ENCODE measurements at places on chromosomes 1 and 21.

GRCh38 chr1:16410803-16411202, 26.4 kb downstream of the SPATA21 start:
- no peak for DNase-seq

DNA sequence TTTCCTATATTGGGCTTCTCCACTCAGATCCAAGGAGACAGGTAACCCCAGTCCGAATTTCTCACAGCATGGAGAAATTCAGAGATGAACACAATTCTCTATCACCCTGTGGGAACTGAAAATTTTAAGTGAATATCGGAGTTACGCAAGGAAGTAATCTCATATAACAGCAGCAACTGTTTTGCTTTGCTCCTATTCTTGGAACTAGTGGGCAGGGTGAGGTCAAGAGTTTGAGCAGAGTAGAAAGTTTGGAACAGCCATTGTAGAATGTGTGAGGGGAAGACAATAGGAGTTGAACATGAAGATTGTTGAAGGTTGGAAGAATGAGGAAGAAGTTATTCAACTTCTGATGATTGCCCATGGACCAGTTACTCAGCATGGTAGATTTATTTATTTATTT, 24.3 kb upstream of the SLC35D1 start:
- no peak for DNase-seq

DNA sequence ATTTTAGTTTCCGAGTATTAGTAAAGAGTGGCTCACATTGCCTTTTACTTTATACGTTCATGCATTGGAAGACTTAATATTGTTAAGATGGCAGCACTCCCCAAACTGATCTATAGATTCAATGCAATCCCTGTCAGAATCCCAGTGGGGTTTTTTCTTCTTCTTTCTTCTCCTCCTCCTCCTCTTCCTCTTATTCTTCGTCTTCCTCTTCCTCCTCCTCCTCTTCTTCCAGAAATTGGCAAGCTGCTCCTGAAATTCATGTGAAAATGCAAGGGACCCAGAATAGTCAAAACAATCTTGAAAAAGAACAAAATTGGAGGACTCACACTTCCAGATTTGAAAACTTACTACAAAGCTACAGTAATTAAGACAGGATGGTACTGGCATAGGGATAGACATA, 23.2 kb upstream of the MACF1 start:
- DNase-seq, result no peak

- peak; percentile 54 for DNase-seq
Observed at GRCh38 chr21:42746593-42747275, 93.3 kb downstream of the PDE9A start.

- no peak for DNase-seq
Observed at GRCh38 chr1:161962091-161962887, 61.4 kb downstream of the OLFML2B start.

DNA sequence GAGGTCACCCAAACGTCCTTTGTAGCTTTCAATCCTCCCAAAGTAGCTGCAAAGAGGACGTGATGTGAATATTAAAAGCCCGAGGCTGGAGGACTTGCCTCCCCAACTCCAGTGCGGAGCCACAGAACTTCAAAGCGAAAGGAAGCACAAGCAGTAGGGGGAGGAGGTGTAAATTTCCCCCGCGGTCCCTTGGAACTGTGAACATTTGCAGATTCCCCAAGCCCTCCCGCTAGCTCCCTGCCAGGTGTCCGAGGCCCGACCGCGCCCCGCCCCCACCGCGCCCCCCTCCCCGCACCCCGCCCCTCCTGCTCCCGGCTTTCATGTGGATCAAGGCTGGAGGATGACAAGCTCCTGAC, 41.5 kb upstream of the HAO2 start:
- no peak for DNase-seq

GRCh38 chr1:62336638-62336994, 17.4 kb upstream of the KANK4 start:
- no peak for DNase-seq

GRCh38 chr1:64834734-64835133, 89.9 kb downstream of the RAVER2 start:
- no peak for DNase-seq

GRCh38 chr1:77378723-77379535, 97.1 kb downstream of the AK5 start:
- peak; percentile 1 for DNase-seq

GRCh38 chr1:67525053-67525760, 95.0 kb upstream of the SERBP1 start:
- DNase-seq, result no peak
